Bronchial smooth muscle cell (primary cell): ENCODE measurements at places on chromosomes 7 and 10. TPM values are rescaled to one million over a fixed set of nuclear protein-coding genes. Genes with fewer than 3 reads are reported as not detected.

Gene CPXM2
- total RNA-seq = 9.3 and 41.5 TPM in 2 replicates

Gene PIP
- total RNA-seq = not detected in 2 replicates

Gene PLEKHS1
- total RNA-seq = not detected in 2 replicates

Gene KLLN
- 0.34 and 0.47 TPM in 2 replicates for total RNA-seq

Gene FMC1
- total RNA-seq = 13.7 and 18.9 TPM in 2 replicates

Gene CDHR1
- not detected in 2 replicates for total RNA-seq

Gene FAM241B
- total RNA-seq = 0.09 and 0.16 TPM in 2 replicates

Gene ELN
- total RNA-seq = 6.5 and 19.7 TPM in 2 replicates

Gene DMBT1
- under 0.01 TPM in 2 replicates for total RNA-seq

Gene EMX2
- not detected in 2 replicates for total RNA-seq

Gene ITPRID1
- total RNA-seq = not detected in 2 replicates

Gene IFIT1
- total RNA-seq = 40.8 and 43.9 TPM in 2 replicates

Gene VKORC1L1
- 5.1 and 7.1 TPM in 2 replicates for total RNA-seq

Gene OR13A1
- total RNA-seq = under 0.01 TPM in 1 of 2 replicates, not detected in the other

Gene DKK1
- 11.0 and 18.4 TPM in 2 replicates for total RNA-seq

Gene PLXNA4
- total RNA-seq = 0.47 and 2.5 TPM in 2 replicates

Gene CALHM3
- total RNA-seq = not detected in 2 replicates

Gene CYP2C19
- total RNA-seq = not detected in 2 replicates

Gene CPA2
- under 0.01 TPM in 1 of 2 replicates, not detected in the other for total RNA-seq

Gene PALS2
- 29.0 and 29.8 TPM in 2 replicates for total RNA-seq

Gene FAM24B
- total RNA-seq = 7.3 and 10.7 TPM in 2 replicates

Gene FKBP6
- not detected in 2 replicates for total RNA-seq

Gene CLCN1
- 0.09 TPM in 1 of 2 replicates, not detected in the other for total RNA-seq

Gene SORCS1
- total RNA-seq = not detected in 2 replicates

Gene NCF1
- under 0.01 TPM in 1 of 2 replicates, not detected in the other for total RNA-seq

Gene PSAP
- 1,004 and 1,786 TPM in 2 replicates for total RNA-seq

Gene CLRN3
- not detected in 2 replicates for total RNA-seq

Gene MOSPD3
- total RNA-seq = 4.0 and 5.4 TPM in 2 replicates

Gene HHEX
- 2.8 and 7.9 TPM in 2 replicates for total RNA-seq

Gene SPDYE2
- not detected in 2 replicates for total RNA-seq

Gene EN2
- under 0.01 TPM in 1 of 2 replicates, not detected in the other for total RNA-seq

Gene ANKRD7
- total RNA-seq = 1.6 and 2.0 TPM in 2 replicates

Gene CCDC201
- total RNA-seq = not detected in 2 replicates

Gene NRAP
- under 0.01 TPM in 1 of 2 replicates, not detected in the other for total RNA-seq

Gene OPN1SW
- not detected in 2 replicates for total RNA-seq

Gene ANKRD61
- not detected in 2 replicates for total RNA-seq

Gene PNLIPRP2
- total RNA-seq = not detected in 2 replicates

Gene SCIN
- 0.16 TPM in 1 of 2 replicates, not detected in the other for total RNA-seq

Gene IKZF1
- 0.16 TPM in 1 of 2 replicates, not detected in the other for total RNA-seq

Gene AKR1C8
- not detected in 2 replicates for total RNA-seq

Gene NUTM2E
- not detected in 2 replicates for total RNA-seq

Gene CYP3A7
- total RNA-seq = 0.34 and 1.1 TPM in 2 replicates

Gene ZNF503
- total RNA-seq = 6.7 and 16.4 TPM in 2 replicates

Gene OPALIN
- total RNA-seq = not detected in 2 replicates

Gene LRRC18
- not detected in 2 replicates for total RNA-seq

Gene AKR1C4
- total RNA-seq = not detected in 2 replicates

Gene NYAP1
- total RNA-seq = 2.0 and 2.4 TPM in 2 replicates

Gene COMMD3
- total RNA-seq = 42.7 and 63.5 TPM in 2 replicates

Gene ATOH7
- not detected in 2 replicates for total RNA-seq
